ENCODE measurements at places on chromosomes 4 and X.

- DNase-seq = no peak
Measured at GRCh38 chr4:165520086-165520485, 141.3 kb downstream of the CPE start.

- no peak for DNase-seq
Measured at GRCh38 chrX:66004928-66005829, 34.7 kb downstream of the VSIG4 start.

DNA sequence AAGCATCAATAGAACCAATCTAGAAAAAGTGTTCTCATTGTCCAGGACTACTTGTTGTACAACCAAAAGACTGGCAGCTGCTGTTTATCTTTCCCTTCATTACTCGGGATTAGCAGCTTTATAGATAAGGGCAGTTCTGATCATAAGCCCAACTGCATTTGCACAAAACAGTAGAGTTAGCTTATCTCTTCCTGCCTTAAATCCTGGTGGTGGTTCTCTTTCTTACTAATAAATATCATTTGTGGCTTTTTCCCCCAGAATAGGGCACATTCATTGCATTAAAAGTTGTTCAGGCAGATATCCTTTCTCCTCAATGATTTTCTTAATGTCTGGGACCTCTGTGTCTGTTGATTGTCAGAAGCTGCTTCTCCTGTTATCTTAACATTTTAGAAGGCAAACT is 20.2 kb upstream of the RRAGB start:
- DNase-seq = no peak

DNA sequence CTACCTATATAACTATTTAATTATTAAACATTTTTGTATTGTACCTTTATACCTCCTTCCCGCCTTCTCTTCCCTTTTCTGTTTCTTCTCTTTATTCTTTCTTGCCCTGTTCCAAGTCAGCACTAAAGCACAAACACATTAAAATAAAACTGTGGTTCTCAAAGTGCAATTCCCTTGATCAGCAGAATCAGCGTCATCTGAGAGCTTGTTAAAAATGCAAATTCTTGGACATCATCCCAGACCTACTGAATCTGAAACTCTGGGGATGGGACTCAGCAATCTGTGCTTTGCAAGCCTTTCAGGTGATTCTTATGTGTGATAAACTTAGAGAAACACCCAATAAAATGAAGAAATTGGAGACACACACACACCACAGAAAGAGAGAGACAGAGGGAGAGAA is 178.4 kb upstream of the BMP3 start:
- no peak for DNase-seq

DNA sequence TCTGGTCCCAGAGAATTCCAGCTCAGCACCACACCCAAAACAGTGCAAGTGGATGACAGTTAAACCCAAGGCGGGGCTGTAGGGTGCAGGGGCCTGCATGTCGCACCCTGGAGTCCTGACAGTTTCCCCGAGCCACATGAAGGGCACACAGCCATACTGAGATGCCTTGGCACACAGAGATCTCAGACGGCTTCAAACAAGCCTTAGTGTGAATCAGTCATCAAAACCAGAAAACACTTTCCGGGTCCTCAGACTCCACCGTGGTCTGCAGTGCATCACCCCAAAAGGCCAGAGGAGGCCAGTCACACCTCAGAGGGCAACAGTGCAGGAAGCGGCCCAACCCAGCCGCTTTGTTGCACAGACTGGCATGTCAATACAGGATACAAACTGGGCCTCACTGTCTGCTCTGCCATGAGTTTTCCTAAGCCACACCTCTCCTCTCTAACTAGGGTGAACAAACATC is 64.6 kb upstream of the ENPP6 start:
- DNase-seq = no peak
